ENCODE measurements at places on chromosomes 1 and 21. TPM values are rescaled to one million over a fixed set of nuclear protein-coding genes. Genes with fewer than 3 reads are reported as not detected.

RCSD1 gene
- total RNA-seq, result 29.4 TPM

DNA sequence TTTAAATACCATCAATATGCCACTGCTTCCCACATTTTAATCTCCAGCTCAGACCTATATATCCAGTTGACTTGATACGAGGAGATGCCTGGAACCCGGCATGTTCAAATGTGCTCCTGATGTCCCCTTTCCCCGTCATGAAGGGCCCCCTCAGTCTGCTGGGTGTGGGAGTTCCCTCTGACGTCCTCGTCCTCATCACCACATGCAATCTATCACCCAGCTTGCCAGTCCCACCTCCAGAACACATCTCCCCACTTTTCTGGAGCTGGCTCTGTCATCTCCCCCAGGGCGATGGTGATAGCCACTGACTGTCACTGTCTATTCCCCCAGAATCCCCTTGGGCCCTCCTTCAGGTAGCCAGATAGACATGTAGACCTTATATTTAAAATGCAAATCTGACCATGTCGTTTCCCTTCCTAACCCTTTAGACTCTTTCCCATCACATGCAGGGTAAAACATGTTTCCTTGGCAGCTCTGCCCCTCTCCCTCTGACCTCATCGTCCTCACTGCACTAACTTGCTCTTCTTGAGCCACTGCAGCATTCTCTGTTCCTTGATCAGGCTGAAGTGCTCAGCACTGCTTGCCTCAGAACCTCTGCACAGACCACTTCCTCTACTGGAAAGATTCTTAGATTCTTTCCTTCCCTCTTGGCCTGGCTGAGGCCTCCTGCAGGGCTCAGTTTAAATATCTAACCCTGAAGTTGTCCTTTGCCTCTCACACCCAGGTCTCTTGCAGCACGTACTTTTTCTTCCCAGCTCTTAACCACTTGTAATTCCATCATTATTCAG, 7.4 kb downstream of the AZIN2 start:
- H3K36me3 ChIP-seq, result peaks cover 2% of the 10 kb centered on the region
- H3K4me3 ChIP-seq, result no peak overlapping the region
- peaks cover 4% of the 10 kb centered on the region for H3K4me1 ChIP-seq
- DNase-seq, result no peak
- H3K27me3 ChIP-seq, result no peaks in the 10 kb centered on the region

DNA sequence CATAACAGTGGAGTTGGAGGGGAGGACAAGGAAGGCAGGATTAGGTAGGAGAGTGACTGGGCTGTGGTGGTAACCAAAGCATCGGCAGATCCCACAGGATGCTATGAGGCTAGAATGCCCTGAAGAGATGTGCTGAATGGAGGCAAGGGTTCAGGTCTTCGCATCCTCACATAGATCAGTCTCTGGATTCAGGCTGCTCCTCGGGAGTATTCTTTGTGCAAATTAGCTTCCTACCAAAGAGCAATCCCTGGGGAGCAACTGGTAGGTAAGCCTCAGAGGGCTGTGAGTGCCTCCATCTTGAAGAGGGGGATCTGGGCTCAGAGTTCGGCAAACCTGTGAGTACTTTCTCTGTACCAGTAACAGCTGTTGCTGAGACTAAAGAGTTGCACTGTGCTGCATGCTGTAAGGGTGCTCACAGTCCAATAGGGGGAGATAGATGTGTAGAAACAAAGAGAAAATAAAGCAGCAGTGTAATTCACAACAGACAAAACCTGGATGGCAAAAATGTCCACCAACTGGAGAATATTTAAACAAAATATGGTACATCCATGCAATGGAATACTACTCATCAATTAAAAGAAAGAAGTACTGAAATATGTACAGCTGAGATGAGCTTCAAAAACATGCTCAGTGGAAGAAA, 322.4 kb upstream of the DEPDC1 start:
- H3K4me1 ChIP-seq, result no peaks in the 10 kb centered on the region
- no peak overlapping the region for H3K4me3 ChIP-seq

DNA sequence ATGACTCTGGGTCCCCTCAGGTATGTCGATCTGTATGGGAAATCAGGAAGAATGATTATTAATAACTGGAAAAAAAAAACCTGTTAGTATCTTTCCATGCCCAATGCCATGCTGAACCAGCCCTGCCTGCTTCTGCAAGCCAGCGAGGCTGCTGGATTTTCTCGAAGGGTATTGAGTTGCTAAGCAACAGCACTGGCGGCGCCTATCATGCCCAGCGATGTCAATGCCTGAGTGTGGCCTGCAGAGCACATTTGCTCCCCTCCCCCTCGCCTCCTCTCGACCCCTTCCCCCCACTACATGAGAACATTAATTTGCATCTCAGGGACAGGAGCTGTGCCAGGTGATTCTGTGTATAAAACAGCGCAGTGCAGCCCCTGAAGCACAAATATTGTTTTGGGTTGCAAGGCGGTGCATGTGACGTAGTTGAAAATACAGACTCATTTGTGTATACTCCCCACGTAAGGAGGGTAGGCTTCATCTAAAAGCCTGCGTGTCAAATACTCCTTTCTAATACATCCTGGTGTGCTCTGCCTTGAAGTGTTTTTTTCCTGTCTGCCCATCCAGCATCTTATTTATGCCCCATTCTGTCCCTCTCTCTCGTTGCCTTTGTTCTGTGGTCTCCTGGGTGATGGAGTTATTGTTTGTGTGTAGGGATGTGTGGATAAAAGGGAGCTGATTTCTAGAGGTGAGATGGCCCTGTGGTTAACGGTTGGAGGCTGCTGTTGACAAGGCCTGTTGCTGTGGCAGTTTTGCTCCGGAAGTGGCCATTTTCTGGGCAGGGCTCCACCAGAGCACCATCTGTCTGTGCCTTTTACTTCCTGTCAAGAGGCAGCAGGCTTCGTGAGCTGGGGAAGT, 32.7 kb upstream of the ATP5PO start:
- no peak overlapping the region for H3K4me3 ChIP-seq
- H3K36me3 ChIP-seq, result no peaks in the 10 kb centered on the region

DNA sequence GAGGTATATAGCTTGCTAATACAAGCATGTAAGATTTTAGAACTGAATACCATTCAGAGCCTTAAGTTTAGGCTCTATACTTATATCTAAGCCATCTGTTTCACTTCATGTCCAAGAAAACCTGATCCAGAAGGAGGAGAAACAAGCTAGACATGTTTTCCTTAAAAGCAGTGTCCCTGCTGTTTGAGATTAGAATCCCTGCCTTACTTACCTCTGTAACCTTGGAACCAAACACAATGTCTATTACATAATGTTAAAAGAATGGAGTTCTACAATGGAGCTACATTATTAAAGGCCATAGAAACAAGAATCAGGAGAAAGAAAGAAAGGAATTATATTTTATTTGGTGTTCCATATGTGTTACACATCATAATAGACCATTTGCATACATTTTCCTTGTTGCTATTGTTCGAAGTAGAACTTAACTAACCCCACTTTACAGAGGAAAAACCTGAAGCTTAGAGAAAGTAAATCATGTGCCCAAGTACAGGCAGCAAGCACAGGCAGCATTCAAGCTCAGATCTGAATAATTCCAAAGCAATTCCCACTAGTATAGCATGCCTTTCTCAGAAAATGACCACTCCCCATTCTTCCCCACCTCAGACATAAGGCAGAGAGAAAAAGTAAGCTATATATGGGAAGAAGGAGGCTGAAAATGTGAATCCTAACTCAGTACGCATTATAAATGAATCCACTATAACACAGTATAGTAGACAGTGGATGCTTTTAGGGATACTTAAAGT, 380.1 kb upstream of the SPAG17 start:
- DNase-seq, result no peak
- H3K4me1 ChIP-seq, result no peaks in the 10 kb centered on the region
- no peaks in the 10 kb centered on the region for H3K27me3 ChIP-seq

GRCh38 chr1:39332291-39332690, 127.8 kb downstream of the MACF1 start:
- H3K4me3 ChIP-seq, result no peak overlapping the region
- peaks cover 37% of the 10 kb centered on the region for H3K36me3 ChIP-seq
- DNase-seq, result no peak
- no peaks in the 10 kb centered on the region for H3K4me1 ChIP-seq
- no peaks in the 10 kb centered on the region for H3K27me3 ChIP-seq

GRCh38 chr1:32126770-32127169, 18.9 kb downstream of the KPNA6 start:
- H3K4me1 ChIP-seq, result peaks cover 18% of the 10 kb centered on the region
- DNase-seq, result no peak
- no peak overlapping the region for H3K4me3 ChIP-seq
- H3K27ac ChIP-seq, result no peak overlapping the region
- peaks cover 4% of the 10 kb centered on the region for H3K36me3 ChIP-seq

DNA sequence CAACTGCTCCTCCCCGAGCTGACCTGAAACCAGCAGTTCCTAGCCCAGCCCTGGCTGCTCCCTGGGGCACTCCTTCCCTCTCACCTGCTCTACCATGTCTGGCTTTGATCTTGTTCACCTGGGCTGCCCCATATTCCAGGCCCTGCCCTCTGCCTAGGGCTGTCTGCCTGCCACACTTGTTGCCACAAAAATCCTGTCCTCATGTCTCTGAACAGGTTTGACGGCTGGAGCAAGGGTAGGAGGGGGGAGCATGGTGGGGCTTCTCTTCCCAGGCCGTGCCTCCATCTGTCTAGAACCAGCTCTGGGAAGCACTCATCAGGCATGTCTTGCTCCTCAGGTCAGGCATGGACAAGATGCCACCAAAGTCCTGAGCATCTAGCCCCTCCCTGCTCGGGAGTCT, 44.3 kb upstream of the WNT2B start:
- H3K27me3 ChIP-seq, result no peaks in the 10 kb centered on the region
- H3K4me3 ChIP-seq, result no peak overlapping the region
- H3K4me1 ChIP-seq, result peaks cover 33% of the 10 kb centered on the region
- H3K36me3 ChIP-seq, result no peaks in the 10 kb centered on the region

GRCh38 chr1:221598122-221598521, 143.8 kb downstream of the DUSP10 start:
- H3K27ac ChIP-seq, result no peak overlapping the region
- no peaks in the 10 kb centered on the region for H3K4me1 ChIP-seq
- no peaks in the 10 kb centered on the region for H3K27me3 ChIP-seq

DNA sequence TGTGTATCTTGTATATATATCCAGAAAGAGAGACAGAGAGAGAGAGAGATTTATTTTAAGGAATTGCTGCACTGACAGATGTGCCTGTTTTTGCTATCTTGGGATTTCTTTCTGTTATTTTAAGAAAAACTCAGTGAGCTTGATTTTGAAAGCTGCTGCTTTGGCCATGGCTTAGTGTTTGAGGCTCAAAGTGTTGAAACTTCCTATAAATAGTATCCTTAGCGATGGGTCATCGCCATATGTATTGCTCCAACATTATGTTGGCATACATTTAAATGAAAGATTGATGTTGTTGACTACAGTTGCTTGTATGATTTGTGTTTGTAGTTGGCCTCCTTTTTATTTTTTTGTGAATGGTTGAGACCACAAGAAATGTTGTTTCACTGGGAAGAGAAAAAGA, 29.0 kb upstream of the NTPCR start:
- H3K27ac ChIP-seq, result no peak overlapping the region
- no peak overlapping the region for H3K4me3 ChIP-seq
- no peaks in the 10 kb centered on the region for H3K4me1 ChIP-seq

- peak; percentile 84 for DNase-seq
- no peaks in the 10 kb centered on the region for H3K27me3 ChIP-seq
- H3K4me3 ChIP-seq, result peak overlapping the region; percentile 74
- peak overlapping the region; percentile 88 for H3K27ac ChIP-seq
These were observed 1.3 kb downstream of the SIPA1L2 start for GRCh38 chr1:232628335-232629249.

DNA sequence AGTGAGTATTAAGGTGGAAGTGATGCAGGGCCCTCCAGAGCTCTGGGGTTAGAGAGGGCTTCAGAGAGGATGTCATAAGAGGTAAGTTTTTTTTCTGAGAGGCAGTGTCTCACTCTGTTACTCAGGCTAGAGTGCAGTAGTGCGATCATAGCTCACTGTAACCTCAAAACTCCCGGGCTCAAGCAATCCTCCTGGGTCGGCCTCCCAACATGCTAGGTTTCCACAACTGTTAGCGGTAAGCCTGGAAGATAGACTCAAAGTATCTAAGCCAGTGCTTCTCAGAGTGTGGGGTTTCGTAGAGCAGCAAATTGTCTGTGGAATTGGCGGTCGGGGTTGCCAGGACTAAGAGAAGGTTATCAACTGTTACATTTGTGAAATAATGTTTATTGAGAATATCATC, 18.6 kb upstream of the IGSF3 start:
- H3K4me1 ChIP-seq, result peaks cover 4% of the 10 kb centered on the region
- DNase-seq, result no peak
- no peaks in the 10 kb centered on the region for H3K27me3 ChIP-seq
- H3K4me3 ChIP-seq, result no peak overlapping the region
- H3K36me3 ChIP-seq, result no peaks in the 10 kb centered on the region
